ENCODE measurements at places on chromosomes 2 and 18.

GRCh38 chr2:196249860-196250259, 78.5 kb upstream of the STK17B start:
- DNase-seq = no peak

- DNase-seq = no peak
Observed at GRCh38 chr2:85399183-85399455, 11.0 kb downstream of the CAPG start.

DNA sequence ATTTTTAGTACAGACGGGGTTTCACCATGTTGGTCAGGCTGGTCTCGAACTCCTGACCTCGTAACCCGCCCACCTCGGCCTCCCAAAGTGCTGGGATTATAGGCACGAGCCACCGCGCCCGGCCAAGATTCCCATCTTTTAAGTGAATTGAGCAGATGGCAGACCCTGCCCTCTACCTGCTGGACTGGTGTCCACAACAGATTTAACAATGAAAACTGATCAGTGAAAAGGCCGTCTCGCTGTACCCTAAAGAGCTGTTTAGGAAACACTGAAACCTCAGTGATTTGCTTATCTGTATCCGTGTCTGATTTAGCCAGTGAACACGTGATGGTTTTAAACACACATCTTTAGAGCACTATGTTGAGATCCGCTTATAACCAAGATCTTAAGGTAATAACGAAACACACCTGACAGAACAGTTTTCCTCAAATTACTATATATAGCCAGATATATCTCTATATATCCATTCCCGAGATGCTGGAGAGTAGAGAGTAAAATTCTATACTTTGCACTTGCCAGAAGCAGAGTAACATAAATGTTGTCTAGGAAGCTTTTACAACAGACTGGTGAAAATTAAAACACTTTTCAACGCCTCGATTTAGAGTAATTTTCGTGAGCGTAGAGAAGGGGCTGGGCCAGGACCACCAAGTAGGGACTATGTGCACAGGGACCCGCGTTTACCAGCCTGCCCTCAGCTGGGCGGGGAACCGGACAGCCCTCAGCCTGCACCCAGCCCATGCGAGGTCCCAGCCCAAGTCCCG, 594 bp downstream of the FAM161A start:
- DNase-seq = no peak

DNA sequence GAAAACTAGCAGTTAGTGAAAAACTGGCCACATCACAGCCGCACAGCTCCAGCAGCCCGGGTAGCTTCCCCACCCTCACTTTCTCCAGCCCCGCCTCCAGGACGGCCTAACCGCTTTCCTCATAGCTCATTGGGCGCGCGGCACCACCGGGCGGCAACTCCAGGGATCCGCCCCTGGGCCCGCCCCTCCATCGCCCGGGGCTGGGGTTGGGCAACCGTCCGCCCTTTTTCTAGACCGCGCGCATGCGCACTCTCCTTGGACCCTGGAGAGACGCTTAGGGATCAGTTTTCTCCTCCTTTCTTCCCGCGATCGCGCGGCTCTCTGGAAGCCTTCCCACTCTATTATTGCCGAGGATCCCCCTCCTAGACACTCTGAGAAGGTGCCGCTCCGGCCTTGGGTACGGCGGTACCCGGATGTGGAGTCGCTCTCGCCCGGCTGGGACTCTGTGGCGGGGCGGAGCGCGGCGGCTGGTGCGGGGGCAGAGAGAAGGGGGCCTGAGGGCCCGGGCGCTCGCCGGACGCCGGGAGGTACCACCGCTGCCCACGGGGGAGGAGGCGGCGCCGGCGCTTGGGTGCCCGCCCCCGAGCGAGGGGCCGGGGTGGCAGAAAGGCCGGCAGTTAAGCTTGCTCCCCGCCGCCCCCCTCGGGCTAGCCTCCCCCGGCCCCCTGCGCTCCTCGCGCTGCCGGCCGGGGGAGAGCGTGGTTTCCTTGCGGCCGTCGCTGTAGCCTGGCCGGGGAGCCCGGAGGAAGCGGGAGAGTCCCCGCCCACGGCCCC, at the start of gene MIB1:
TSS of gene MIB1 (plus strand) at position 255 of the 774 bp plus-strand sequence. CDS start 792 bp downstream, outside the sequence.
- peak; percentile 99 for DNase-seq

GRCh38 chr2:15905986-15906491, 34.3 kb upstream of the MYCN start:
- no peak for DNase-seq

- DNase-seq = no peak
Observed at GRCh38 chr18:49023938-49024803, 73.4 kb upstream of the SMAD7 start.

GRCh38 chr18:50749945-50750344, 69.9 kb downstream of the MRO start:
- no peak for DNase-seq

DNA sequence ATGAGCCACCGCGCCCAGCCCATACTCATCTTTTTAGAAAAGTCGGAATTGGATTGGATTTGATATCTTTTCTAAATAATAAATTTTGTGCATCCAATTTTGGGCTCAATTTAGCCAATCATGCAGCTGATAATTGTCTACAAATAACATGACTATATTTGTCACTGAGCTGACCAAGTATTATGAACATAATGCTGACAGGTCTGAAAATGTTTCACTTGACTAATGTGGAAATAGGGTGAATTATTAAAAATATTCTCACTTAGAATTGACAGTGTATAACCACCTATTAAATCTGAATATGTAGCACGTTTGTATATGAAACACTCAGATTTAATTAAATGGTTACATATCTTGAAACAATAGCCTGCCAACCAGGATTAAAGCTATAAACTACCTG, 657.2 kb upstream of the FSHR start:
- no peak for DNase-seq

GRCh38 chr2:160918906-160919503, 241.2 kb upstream of the TANK start:
- peak; percentile 73 for DNase-seq

GRCh38 chr18:36303211-36303844, 5.8 kb downstream of the FHOD3 start:
- no peak for DNase-seq

- no peak for DNase-seq
Observed at GRCh38 chr2:204452464-204453023, 92.7 kb upstream of the PARD3B start.

Measured in left ventricle myocardium inferior (tissue), 1 donor.